NCI-H1417 treated with DMSO at 0.1 percent for 48 hours (cell line): ENCODE measurements at places on chromosomes 1 and 21.

- DNase-seq: no peak
Measured at GRCh38 chr1:1593834-1594601, 5.9 kb downstream of the FNDC10 start.

DNA sequence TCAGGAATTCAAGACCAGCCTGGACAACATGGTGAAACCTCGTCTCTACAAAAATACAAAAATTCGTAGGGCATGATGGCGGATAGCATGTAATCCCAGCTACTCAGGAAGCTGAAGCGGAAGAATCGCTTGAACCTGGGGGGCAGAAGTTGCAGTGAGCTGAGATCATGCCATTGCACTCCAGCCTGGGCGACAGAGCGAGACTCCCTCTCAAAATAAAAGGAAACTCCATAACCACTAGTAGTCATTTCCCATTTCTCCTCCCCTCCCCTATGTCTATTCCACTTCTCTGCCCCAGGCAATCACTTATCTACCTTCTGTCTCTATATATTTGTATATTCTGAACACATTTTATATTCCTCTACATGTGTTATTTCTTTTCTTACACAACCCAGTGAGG, 4.0 kb upstream of the CEP350 start:
- DNase-seq: no peak

- peak; percentile 25 for DNase-seq
Measured at GRCh38 chr1:11072216-11072917, 12.5 kb upstream of the SRM start.

- DNase-seq: no peak
Measured at GRCh38 chr1:38941093-38941492, 537 bp downstream of the RHBDL2 start.
